Stimulated activated CD4-positive, alpha-beta T cell treated with anti-CD3 and anti-CD28 coated beads, TNF-alpha, amount 100 ng/mL, for 1 hour (primary cell): ENCODE measurements at places on chromosomes 6 and 20.

- DNase-seq = no peak
Measured at GRCh38 chr6:31092769-31093505, 19.4 kb downstream of the C6orf15 start.

DNA sequence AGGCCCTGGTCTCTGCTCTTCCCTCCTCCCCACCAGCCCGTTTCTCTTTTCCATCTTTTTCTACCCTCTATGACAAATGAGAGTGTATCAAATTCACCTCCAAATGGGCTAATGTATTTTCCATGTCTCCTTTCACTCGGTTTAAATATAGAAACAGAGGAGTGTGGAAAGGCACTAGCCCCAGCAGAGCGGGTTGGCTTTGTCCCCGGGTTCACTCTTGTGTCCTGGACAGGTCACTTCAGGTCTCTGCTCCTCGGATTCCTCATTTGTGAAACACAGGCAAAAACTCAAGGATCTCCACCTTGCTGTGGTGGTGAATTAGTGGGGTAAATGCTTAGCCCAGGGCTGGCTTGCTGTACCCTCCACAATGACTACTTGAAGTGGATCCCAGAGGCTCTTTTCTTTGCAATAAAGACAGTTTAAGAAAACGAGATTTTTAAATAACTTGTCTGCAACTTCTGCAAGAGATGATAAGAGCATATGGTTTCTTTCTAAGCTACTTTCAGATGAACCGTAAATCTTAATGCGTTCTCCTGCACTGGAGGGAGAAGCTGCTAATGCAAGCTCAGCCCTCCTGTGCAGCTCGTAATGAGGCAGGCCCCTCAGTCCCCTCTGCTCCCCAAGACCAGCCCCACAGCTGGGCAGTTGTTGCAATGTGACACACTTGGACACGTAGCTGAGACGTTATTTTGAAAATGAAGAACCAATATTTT is 292.9 kb downstream of the THBS2 start:
- DNase-seq = no peak

DNA sequence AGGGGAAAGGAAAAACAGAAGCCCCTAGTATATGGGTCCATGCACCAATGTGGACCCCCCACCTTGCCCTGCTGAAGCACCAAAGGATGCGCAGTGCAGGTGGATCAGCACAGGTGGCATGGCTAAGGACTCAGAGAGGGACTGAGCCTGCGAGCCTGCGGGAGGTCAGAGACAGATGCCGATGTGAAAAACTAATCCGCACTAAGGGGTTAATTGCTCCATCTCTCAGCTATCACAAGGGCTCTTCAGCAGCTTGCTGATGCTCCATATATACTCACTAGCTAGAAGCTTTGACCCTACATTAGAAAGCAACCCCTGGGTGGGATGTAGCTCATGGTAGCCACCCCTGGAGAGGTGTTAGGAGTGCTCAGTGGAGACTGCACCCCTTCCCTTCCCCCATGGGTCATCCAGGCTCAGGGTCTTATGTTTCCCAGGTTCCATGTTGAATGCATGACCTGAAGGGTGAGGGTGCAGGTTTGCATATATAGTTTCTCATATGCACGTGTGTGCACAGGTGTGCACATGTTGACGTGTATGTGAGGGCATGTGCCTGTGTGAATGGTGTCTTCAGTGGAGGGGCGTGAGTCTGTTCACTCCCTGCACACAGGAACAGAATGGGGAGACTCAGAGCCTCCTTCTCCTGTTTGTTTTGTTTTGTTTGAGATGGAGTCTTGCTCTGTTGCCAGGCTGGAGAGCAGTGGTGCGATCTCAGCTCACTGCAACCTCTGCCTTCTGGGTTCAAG is 13.4 kb upstream of the IP6K3 start:
- DNase-seq = no peak

DNA sequence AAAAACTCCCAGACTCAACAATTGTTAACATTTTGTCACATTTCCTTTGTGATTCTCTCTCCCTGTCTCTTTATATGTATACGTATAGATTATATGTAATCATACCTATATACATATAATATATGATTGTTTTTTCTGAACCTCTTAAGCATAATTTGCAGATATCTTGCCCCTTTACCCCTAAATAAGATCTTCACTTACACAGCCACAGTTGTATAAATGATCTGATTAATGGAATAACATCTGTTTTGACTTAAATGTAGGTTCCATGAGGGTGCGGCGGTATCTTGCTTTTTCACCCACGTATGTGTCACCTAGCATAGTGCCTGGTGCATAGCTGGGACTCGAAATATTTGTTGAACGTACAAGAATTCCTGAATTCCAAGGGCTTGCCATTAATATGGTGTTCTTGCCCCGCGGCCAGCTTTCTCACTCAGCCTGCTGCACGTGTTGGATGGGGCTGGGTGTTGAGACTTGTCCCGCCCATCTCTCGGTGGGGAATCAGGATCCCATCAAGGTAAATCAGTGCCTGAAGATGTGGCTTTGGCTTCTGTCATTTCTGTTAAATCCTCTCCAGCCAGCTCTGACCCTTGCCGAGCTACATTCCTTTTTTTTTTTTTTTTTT is 10.4 kb upstream of the MANBAL start:
- no peak for DNase-seq

GRCh38 chr6:41872147-41872546 is 23.0 kb downstream of the USP49 start:
- DNase-seq = no peak

GRCh38 chr20:24460712-24461111 is 8.7 kb upstream of the SYNDIG1 start:
- DNase-seq = no peak

- no peak for DNase-seq
Measured at GRCh38 chr6:36977470-36977941, 8.5 kb downstream of the MTCH1 start.

DNA sequence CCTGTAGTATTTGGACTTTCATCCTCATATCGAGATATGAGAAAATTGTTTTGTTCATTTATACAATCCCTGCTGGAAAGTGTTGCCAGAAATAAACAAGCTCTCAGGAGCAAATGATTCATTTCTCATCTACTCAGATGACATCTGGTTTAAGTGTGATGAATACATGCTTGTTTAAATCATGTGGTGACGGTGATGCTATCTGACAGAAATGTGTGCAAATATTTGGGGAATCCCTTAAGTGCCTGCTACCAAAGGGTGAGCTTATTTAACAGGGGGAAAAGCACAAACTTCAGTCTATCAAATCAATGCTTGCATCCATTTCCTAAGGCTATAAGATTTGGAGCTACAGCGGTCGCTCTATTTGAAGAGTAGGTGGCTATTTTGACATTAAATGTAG is 368.3 kb upstream of the SASH1 start:
- no peak for DNase-seq

- DNase-seq = no peak
Measured at GRCh38 chr6:29758761-29759160, 35.5 kb downstream of the HLA-F start.

- no peak for DNase-seq
Measured at GRCh38 chr20:45433316-45433715, 17.4 kb downstream of the PIGT start.

DNA sequence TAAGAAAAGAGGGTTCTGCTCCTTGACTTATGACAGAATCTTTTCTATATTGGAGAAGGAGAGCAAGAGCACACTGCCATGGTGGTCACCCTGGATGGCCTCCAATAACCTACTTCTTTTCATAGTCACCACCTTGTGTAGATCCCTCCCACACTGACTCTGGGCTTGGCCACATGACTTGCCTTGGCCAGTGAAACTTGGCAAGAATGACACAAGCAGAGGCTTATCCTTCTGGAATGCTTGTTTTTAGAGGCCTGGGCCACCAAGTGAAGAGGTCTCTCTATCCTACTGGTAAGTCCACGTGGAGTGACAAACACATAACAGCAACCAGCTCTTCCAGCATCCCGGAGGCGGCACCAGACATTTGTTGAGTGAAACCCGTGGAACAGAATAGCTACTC is 349.4 kb upstream of the JARID2 start:
- no peak for DNase-seq

GRCh38 chr6:56906752-56907151 is 48.2 kb upstream of the BEND6 start:
- no peak for DNase-seq

DNA sequence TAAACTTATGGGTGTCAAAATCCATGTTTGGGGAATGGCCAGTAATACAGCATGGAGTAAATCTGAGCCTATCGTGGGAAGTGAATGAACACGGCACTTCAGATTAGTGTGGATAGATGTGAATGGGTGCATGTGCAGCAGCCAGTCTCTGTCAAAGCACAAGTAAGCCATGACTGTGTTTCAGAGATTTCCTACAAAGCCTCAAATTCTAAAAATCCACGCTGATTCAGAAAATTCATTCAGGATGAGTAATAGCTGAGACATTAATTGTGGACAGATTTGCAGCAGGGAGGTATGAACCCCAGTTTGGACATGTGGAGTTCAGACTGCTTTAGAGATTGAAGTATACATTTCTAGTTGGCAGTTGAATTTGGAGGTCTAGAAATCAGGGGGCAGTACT is 115.1 kb downstream of the QKI start:
- DNase-seq = no peak

DNA sequence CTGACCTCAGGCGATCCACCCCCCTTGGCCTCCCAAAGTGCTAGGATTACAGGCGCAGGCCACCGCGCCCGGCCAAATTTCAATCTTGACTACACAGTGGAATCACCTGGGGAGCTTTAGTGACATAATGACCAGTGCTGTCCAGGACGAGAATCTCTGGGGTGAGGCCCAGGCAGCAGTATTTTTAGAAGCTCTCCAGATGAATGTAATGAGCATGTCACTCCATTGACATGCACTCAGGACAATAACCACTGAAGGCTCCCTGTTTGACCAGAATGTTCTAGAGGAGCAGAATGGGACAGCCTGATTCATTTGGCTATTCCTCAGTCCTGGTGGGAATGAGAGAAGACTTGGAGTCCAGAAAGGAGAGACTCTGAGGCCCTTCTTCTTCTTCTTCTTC is 39.2 kb downstream of the SRSF3 start:
- no peak for DNase-seq

- no peak for DNase-seq
Measured at GRCh38 chr20:34328928-34329677, 25.9 kb upstream of the AHCY start.

GRCh38 chr6:123062670-123063069 is 66.6 kb downstream of the CLVS2 start:
- no peak for DNase-seq

- DNase-seq = no peak
Measured at GRCh38 chr6:165969184-165969583, 198.5 kb downstream of the TBXT start.

- DNase-seq = no peak
Measured at GRCh38 chr6:111589366-111589765, 16.3 kb downstream of the TRAF3IP2 start.

DNA sequence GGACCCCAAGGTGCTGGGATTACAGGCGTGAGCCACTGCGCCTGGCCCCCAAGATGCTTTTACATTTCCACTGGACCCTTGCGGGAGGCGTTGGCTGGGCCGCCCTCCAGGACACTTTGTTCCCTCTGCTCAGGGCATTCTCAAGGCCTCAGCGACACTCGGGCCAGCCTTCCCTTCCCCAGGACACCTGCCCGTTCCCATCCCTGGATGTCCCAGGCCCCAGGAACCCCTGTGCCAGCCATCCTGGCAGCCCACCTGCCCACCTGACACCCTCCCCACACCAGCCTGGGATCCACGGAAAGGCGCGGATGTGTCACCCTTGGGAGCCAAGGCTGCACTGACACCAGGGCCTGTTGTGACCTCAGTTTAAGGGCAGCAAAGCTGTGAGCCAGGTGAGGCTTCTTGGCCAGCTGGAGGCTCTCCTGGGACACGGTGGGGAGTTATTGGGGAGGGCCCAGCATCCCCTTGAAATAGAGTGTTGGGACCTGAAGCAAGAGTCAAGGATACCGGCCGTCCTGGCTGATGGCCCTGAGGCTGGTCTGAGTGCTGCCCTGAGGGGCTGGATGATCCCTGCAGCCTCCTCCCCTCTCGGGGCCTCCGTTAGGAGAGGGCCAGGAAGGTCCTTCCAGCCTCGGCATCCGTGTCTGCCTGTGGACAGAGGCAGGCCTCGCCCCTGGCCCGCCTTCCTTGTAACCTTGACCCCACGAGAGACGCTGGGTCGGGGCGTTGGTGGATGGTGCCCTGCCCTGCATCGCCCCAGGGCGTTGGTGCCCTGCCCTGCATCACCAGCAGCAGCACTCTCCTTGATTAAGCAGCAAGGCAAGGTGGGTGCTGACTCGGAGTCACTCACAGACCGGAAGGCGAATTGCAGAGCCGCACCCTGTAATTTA is 84.2 kb upstream of the BHLHE23 start:
- no peak for DNase-seq

DNA sequence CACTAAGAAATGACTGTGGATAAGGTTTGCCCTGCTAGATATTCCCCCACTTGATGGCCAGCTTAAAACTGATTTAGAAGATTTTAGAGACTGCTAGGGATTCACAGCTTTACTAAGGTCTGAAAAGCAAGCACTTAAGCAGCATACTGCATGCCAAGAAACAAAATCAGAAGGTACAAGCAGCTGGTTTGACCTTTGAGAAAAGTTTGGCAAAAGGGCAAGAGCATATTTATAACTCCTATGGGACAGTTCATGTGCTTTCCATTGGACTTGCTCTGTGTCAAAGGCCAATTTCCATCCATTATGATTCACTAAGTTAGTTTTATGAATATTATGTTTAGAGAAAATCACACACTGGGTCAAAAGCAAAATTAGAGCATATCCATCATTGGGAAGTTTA is 402.8 kb downstream of the PKHD1 start:
- DNase-seq = no peak

GRCh38 chr20:54000262-54000661 is 70.1 kb downstream of the BCAS1 start:
- DNase-seq = no peak

DNA sequence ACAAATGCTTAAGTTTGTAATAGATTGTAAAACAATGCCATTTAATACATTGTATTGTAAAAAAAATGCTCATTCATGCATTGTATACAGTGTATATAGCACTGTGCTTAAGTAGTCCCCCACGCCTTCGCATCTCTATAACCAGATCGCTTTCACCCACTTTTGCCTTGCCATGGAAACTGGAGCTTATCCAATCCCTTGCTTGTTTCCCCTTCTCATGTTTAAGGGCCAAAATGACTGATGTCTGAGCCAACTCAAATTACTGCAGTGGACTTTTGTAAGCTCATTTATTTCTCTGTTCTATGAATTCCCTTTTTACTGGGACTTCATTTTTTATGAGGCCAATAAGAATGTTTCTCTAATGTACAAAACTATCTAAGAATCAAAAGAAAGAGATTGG is 730.9 kb upstream of the GJE1 start:
- DNase-seq = no peak

DNA sequence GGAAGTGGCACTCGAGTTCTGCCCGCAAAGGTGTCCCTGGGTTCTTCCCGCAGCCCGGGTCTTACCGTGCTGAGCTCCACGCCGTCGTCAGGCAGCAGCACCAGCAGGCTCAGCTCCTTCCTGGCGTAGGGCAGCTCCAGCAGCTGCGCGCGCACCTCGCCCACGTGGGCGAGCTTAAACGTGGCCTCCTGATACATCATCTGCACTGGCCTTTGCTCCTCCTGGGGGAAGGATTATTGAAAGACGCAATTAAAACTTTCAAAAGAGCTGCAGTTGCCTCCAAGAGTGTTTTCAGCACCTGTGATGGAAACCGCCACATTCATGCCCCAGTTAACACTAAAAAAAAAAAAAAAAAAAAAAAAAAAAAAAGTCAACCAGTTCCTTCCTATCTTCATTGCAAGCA is 11.3 kb downstream of the SERPINB9 start:
- peak; percentile 38 for DNase-seq
